ENCODE measurements at places on chromosomes 1 and 21.
A peak's percentile ranks its signal among the peaks of the same experiment; 100 is the strongest.

DNA sequence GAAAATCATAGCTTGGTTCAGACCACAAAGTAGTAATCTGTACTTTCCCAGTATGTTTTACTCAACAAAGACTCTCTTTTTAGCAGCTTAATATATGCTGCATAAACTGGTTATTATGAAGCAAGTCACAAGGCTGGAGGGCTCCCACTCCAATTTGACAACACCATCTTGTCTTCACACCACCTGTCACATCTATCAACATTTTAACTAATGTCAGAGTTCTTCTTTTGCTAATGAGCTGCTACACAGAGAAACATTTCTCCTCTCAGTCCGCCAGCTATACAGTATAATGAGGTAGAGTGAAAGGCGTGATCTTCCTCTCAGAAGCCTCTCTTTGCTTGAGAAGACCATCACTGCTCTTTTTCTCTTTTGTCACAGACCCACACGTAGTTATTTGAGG is 230.1 kb downstream of the BARHL2 start:
- no peak for DNase-seq

DNA sequence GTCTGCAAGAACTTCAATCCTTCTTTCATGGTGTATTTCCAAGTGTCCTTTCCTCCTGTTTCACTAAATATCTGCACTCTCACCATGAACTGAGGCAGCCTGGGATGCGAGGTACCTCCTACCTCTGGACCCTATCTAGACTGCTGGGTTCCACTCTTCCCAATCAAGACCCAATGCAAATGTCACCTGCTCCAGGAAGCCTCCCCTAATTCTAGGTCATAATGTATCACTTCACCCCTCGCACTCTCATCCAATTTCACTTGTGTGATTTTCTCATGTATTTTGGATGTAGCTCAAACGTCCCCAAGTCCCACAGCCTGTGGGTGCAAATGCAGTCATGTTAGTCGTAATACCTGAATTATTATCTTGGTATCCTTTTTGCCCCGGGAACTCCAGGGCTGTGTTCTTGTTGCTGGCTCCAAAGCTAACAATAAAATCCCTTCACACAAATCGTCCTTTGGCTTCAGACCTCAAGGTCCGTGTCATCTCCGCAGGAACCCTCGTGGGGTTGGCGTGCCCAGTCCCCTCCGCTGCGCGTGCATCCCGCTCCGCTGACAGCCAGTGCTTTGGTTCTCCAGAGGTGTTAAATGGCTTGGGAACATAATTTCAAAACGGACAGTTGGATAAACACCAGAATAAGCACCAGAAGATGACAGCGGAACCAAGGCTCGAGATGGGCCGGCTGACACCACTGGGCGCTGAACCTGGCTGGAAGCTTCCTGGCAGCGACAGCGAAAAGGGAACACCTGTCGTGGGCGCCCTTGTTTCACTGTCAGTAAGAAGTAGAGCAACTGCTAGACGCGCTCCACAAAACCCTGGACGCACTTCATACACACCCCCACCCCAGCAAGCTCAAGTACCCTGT is 1.0 kb upstream of the BACH1 start:
- no peak for DNase-seq

GRCh38 chr1:200359610-200360163 is 50.1 kb downstream of the ZNF281 start:
- DNase-seq: no peak

GRCh38 chr21:29939104-29939923 is 482 bp downstream of the GRIK1 start:
- DNase-seq: peak; percentile 4

GRCh38 chr1:77310924-77311323 is 29.1 kb downstream of the AK5 start:
- no peak for DNase-seq

DNA sequence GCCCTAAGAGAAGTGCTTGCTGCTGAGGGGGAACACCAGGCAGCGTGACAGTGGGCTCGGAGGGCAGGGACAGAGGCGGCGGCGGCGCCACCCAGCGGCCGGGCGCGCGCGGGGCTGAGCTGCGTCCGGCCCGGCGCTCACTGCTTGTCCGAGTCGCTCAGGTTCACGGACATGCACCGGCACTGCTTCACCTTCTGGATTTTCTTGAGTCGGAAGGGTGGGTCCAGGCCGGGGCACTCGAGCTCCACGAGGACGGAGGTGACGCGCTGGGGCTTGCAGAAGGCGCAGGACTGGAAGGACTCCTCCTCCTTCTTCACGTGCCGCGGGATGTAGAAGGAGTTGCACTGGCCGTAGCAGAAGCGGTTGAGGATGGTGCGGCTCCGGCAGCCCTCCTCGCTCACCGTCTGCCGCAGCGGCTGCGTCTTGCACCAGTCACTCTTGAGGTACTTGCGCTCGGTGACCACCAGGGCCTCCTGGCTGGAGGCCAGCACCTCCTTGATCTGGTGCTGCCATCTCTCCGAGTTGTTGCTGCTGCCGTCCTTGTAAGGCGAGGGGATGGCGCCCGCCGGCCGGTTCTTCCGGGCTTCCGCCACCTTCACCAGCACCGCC is 119.0 kb downstream of the GREM2 start:
- no peak for DNase-seq

GRCh38 chr1:245877976-245878375 is 629.1 kb downstream of the SMYD3 start:
- DNase-seq: no peak

GRCh38 chr1:85911742-85912141 is 203.5 kb upstream of the ZNHIT6 start:
- no peak for DNase-seq

DNA sequence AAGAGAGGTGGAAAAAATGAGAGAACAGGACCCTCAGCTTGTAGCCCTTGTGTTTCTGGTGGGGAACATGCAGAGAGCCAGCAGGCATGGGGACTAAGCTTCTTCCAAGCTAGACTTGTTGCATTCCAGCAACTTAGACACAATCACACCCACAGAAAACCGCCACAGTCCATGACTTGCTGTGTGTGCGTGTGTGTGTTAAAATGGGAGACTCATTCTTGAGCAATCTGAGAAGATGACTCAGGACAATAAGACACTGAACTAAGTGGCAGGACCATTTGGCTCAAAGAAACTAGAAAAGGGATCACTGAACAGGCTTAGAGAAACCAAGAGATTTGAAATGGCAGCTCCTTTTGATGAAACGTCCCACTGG is 78.0 kb downstream of the HLX start:
- DNase-seq: no peak

DNA sequence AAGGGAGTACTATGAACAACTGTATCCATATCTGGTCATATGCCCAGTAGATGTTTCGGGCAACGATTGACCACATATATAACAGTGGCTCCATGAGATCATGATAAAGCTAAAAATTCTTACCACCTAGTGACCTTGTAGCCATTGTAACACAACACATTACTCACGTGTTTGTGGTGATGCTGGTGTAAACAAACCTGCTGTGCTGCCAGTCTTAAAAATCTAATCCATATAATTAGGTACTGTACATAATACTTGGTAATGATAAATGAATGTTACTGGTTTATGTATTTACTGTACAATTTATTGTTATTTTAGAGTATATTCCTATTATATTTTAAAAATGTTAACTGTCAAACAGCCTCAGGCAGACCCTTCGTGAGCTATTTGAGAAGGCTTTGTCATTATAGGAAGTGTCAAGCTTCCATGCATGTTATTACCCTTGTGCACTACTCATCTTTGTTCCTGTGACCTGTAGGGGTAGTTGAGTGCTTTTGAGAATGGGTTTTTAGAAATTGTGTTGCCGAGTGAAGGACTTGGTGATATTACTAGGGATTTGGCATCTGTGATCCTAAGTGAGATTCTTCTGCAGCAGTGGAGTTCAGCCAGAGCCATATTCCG is 23.6 kb downstream of the DIP2A start:
- DNase-seq: no peak

DNA sequence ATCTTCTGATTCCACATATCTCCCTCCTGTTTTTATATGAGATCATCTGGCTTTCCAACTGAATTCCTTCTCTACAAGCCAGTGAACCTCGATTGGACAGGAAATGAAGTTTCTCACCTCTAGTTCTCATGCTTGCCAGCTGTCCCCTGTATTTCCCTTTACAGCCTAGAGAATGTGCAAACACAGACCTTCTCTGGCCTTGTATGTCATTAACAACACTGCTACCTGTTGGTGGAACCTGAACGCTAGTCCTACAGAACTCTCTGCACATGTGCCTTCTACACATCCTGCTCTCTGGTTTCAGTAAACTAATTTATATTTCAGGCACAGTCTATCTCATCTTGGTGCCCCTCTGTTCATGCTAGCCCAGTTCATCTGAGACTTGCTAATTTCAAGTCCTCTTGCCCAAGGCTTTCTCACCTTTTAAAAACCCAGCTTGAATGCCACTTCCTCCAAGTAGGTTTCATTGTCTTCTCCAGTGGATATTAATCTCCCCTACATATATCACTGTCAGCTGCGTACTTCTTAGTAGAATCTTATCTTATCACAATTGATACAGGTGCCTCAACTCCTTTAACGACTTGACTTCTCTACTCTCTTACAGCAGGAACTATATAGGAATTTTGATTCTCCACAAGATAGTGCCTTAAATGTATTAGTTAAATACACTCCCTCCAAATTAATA is 549.9 kb downstream of the PLPP3 start:
- DNase-seq: no peak

DNA sequence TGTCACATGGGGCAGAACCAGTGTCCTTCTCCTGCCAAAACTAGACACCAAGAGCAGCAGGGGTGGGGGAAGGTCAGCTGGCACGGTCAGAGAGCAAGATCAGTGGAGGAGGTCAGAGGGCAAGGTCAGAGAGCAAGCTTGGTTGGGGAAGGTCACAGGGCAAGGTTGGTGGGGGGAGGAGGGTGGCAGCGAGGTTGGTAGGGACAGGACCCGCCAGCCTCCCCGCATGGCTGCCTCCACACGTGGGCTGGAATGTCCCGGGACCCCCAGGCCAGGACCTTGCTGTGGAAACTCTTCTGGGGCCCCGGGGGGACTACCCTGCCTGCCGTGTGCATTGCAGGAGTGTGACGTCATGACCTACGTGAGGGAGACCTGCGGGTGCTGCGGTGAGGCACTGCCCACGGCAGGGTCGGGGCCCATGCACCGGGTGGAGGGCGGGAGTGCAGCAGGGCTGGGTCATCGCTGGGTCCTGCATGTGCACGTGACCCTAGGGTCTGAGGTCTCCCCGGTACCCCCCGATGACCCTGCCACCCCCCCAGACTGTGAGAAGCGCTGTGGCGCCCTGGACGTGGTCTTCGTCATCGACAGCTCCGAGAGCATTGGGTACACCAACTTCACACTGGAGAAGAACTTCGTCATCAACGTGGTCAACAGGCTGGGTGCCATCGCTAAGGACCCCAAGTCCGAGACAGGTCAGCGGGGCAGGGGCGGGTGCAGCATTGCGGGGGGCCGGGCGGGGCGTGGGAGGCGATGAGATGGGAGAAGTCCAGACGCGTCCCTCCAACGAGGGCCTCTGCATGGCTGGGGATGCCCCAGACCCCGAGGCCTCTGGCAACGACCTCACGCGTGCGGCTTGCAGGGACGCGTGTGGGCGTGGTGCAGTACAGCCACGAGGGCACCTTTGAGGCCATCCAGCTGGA is 27.3 kb downstream of the COL6A2 start:
- no peak for DNase-seq

GRCh38 chr1:162317621-162318020 is 59.0 kb downstream of the SPATA46 start:
- DNase-seq: no peak

- no peak for DNase-seq
Measured at GRCh38 chr1:234980645-234981396, 147.8 kb downstream of the TOMM20 start.

GRCh38 chr1:237507005-237507404 is 383.7 kb downstream of the ZP4 start:
- DNase-seq: no peak

DNA sequence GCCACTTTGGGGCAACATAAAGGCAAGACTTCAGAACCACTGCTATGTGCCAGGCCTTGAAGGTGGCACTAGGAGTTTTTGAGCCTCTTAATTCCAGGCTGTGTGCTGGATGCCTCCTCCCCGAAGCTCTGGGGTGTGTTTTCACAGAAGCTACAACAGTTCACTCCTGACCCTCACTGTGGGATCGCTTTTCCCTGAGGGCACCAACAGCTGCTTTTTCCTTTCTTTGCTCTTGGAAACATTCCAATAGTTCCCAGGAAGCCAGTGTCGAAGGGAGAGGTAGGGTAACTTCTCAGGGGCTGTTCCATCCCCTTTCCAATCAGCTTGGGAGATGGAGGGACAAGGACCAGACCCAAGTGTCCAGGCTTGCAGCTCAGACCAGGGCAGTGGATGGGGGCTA is 153.4 kb downstream of the C1orf94 start:
- DNase-seq: no peak

DNA sequence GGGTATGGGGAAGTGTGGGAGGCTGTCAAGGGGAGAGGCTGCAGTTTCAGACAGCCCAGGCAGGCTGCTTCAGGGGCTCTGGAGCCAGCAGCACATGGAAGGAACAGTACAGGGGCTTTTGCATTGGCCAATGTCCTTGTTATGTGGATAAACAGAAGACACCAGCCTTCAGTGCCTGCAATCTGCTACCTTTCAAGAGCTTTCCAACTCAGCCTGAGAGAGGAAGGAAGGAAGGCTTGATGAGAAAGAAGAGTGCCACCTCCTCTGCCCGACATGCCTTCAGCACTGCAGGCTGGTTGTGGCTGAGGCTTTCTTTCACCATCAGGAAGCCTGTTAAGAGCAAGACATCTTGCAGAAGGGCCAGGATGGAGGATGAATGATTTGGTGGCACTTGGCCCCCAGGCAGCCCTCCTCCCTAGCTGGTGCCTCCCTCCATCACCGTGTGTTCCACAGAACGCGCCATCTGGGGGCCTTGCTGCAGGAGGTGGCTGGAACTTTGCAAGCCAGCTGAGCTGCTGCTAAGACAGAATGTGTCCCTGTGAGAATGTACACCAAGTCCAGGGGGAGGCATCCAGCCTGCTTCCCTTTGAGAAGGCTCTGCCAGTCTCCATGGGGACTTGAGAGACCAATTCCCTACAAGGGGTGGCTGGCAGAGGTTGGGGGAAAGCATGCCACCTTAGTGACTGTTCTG is 372.4 kb upstream of the PROX1 start:
- no peak for DNase-seq

GRCh38 chr1:185650602-185651230 is 83.5 kb upstream of the HMCN1 start:
- no peak for DNase-seq

DNA sequence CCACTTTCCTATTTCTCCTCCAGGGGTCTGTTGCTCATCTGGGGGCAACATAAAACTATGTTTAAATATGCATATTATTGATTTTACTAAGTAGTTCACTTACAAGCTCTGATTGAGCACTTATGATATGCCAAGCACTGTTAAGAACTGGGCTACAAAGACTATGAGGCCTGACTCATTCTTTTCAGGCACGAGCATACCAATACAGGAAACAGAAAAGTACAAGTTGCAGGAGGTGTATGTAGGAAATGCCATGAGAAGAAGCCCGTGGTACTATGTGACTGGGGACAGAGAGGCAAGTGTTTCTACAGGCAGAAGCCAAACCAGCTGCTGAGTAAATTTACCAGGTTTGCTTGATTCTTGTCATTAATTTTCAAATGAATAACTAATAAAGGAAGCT is 120.4 kb upstream of the PTGFR start:
- no peak for DNase-seq

Measured in SK-N-DZ (cell line).